ENCODE measurements at places on chromosomes 2 and 18.

DNA sequence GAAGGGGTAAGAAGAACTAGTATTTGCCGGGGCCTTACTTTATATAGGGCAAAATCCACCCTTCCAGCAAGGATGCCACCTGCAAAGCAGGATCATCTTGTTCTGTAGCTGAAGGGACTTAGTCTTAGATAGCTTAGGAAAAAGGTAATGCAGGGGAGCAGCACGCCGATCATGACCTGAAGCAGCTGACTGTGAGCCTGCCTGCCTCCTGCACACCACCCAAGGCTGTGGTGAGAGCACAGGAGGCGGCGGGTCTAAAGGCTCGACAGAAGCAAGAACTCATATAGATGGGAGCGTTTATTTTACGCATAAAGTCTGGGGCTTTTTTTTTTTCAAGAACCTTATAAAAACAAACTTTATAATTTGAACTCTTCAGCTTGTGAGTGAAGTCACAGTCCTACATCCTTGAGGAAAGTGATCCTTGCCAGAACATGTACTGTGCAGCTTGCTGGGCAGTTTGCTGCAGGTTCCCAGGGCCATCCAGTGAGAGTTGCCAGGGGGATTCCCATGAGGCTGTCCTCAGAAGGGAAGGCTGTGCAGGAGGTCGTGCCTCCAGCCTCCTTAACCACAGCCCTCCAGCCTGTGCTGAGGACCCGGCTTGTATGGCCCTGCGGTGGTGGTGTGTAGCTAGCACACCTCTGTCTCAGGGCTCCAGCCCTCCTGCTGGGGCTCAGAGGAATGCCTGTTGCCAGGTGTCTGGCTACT lies 92.1 kb downstream of the RNF144A start:
- DNase-seq: no peak

DNA sequence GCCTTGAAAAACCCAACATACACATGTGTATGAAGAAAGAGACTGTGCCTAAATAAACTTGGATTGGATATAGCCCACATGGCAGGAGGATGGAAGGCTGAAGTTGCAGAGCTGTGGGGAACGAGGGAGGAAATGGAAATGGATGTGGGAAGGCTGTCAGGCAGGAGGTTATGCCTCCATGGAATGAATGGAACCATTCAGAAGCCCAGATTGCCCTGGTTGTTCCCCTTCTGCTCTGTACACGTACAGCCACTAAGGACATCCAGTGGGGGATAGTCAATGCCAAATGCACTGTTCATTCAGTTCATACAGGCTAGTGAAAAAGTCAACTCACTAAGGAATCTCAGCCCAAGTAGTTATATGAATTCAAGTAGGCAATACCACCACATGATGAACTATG lies 463.7 kb downstream of the TNS1 start:
- DNase-seq: no peak

GRCh38 chr2:24181849-24182248 lies 7.0 kb downstream of the FAM228A start:
- no peak for DNase-seq

DNA sequence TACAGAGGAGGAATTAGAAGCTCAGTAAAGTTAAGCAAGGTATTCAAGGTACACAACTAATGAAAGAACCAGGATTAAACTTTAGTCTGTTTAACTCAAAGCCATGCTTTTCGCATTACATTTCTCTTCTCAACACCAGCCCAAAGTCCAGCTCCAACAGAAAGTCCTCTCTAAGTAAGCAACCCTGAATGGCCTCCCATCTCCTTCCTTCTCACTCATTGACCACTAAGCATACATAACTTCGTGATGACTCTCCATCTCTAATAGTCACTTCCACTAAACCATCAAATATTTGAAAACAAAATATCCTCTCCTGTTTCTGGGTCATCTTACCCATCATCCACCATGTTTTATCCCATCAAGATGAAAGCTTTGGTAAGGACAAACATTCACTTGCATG lies 219.8 kb downstream of the RAD51AP2 start:
- DNase-seq: no peak

- no peak for DNase-seq
Observed at GRCh38 chr2:143807192-143807591, 678.0 kb downstream of the ARHGAP15 start.

DNA sequence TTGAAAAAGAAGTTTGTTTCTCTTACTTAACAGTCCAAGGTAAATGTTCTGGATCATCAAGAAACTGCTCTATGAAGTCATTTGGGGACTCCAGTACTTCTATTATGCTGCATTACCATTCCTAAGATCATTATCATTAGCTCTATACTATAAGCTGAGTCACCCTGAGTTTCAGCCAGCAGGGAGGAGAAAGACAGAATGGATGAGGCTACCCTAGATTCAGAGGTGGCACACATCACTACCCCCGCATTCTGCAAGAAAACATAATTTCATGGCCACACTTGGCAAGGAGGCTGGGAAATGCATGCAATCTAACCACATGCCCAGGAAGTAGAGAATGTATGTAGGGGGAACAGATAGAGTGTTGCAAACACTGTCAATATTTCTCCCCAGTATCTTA lies 16.6 kb upstream of the LNPK start:
- DNase-seq: no peak

DNA sequence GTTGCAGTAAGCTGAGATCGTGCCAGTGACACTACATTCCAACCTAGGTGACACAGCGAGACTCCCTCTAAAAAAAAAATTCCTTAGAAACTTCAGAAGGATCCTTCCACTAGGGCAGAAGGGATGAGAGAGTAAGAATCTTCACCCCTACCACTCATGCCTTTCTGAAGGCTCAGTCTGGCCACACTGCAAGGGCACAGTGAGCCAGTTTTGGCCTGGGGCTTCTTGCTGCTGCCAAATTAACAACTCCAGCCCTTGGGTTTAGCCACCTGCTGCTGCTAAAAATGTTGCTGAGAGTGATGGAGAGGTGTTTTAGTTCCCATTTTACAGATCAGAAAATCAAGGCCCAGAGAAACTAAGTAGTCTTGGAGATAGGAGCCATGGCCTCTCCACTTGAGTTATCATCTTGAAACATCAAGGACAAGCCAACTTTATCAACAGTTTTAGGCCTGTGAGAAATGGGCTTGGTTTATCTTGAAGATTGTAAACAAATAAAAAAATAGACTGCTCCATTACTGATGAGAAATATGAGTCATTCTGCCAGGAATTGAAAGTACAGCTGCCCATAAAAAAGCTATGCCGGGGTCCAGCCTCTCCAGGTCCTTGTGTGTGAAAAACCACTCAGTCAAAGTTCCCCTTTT lies 31.9 kb upstream of the CASP8 start:
- no peak for DNase-seq

- no peak for DNase-seq
Observed at GRCh38 chr18:59725142-59725541, 27.9 kb upstream of the CCBE1 start.

GRCh38 chr18:77700051-77700450 lies 450.4 kb downstream of the GALR1 start:
- DNase-seq: no peak

DNA sequence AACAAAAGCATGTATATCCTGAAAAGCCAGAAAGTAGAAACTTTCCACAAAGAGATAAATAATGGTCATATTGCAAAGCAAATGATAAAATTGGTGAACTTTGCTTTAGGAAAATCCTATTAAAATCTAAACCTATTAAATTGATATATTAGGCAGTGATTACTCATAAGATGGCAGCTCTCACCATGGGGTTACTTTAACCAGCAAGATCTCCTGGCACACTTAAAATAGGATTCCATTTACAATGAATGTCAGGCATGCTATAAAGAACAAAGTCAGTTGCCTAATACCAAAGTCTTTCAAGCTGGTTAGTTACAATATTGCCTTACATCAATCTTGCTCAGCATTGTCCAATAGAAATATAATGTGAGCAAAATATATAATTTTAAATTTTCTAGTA lies 816.2 kb downstream of the BCL11A start:
- no peak for DNase-seq

DNA sequence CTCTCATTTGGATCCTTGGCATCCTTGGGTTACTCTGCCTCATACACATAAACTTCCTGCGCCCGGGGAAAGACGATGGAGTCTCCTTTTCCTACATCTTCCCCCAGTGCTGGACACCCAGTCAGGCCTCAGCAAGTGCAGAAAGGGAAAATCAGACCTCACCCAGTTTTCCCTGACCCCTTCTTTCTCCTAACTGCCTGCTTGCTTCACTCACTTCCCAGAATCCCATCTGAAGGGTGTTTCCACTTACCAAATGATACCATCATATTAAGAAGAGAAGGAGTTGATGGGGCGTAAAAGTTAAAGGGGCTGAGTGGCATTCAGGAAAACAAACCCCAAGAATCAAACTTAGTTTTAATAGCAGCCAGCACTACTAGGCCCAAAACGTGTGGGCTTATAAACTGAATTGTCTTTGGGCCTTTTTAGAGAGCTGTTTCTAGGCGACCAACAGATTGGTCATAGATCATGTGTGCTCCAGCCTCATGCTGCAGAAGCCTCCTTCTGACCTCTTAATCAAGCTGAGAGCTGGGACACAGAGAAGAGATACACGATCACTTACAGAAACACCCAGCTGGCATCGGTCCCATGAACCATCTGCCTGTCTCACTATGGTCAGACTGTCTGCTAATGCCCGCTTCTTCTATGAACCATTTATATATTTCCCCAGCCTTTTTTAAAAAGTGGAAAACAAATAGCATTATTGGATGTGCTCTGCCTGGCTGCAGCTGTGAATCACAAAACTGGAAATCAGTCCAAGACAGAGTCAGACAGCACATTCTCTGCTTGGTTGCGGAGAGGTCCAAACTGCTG lies 165.7 kb upstream of the SLC14A2 start:
- DNase-seq: no peak

- no peak for DNase-seq
Observed at GRCh38 chr2:27291865-27292264, 9.6 kb downstream of the TRIM54 start.

DNA sequence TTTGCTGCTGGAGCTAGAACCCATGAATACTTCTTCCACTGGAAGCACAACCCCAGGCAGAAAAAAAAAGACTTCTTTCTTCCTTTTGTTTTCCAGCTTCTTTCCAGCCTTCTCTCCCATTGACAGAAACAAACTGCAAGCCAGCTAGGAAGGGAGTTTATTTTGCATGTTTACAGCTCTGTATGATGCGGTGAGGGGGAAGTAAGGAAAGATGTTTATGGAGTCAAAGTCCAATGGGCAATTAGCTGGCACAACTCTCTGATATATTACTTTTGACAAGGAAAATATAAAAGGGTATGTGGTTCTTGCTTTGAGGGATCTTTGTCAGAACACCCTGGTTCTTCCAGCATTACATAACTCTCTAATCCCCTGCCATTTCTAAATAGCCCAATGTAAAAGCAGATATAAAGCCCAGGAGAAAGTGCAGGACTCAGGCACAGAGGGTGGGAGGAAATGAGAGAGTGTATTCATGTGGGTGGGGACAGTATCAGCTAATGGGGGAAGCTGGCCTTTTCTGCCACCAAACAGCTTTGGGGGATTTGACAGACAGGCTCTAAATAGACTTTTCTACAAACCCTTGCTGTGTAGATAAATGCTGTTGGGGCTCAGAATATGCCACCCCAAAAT lies 9.3 kb upstream of the NMS start:
- no peak for DNase-seq

DNA sequence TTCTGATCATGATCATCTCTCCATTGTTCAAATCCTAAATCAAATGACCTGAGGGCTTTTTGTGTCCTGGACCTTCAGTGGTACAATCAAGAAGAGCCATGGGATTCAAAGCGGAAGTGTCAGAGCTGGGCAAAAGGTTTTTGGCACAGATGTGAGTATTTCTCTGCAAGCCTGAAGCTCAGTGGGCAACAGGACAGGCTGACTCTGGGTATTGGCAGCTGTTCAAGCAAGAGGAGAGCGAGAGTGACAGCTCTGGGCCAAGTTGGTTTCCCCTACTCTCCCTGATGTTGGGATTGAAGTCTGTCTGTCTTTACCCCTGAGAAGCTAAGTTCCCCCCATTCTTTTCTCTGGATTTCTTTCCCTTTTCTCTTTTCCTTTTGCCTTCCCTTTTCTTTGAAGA lies 33.3 kb downstream of the DSEL start:
- DNase-seq: no peak

GRCh38 chr2:6111781-6112261 lies 419.6 kb downstream of the SOX11 start:
- DNase-seq: no peak

DNA sequence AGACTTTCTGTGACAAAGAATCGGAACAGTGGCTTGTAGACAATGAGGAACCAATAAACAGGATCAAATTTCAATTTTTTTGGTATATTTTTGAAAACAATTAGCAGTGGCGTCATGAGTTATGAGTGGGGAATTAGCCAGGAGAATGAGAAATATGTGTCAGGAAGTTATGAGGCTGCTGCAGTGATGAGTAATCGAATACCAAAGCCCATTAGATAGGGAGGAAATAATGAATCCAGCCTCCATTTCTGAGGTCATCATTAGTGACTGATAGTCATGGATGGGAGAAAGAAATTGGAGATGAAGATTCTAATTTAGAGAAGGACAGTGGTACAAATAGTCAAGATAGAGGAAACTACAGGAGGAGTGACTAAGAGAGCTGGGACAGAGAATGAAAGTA lies 673.1 kb upstream of the VRK2 start:
- no peak for DNase-seq

DNA sequence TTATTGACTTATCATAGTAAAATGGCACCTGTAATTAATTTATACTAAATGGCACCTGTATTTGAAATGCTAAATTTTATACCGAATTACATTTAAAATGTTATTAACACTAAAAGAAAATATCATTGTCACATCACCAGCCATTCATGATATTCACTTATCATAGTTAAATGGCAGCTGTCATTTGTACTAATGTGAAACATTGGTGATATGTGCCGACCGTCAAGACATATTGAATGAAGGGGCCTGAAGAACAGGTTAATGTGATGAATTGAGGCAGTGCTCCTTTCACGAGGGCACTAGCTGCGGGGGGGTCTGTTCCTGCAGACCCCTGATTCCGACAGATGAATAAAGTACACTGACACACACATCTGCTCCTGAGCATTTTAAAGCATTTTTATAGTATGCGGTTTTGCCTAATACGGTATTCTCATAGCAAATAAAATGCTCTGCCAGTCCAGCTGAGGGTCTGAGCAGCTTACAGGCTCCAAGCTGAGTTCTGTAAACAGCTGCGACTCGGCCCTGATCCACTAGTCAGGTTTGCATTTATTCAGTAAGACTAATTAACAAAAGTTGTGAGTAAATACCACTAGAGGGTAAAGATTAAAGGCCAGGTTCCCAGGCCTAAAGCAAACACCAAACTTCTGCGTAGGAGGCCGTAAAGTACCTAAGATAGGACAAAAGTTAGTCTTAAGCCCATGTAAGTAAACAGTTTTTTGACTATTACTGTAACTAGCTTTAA lies 593.4 kb upstream of the NETO1 start:
- no peak for DNase-seq

DNA sequence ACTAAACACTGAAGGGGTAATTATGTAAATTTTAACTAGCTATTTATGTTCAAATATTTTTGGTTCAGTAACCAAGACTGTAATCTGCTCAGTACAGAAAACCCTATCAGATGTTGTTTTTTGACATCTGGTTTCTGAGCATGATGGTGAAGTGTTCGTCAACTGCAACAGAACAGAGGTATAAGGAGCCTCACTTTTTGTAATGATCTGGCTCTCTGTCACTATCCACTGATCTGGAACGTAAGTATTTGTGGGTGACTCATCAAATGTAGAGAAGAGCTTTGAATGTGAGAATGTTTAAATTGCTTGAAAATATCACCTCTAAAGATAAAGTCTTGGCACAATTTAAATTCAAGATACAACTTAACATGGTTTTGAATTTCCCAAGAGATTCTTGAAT lies 213.6 kb upstream of the FAM98A start:
- no peak for DNase-seq

GRCh38 chr2:238950551-238950950 lies 102.7 kb downstream of the TWIST2 start:
- DNase-seq: no peak

- no peak for DNase-seq
Observed at GRCh38 chr2:100800915-100801314, 19.0 kb upstream of the NPAS2 start.
